ENCODE measurements at places on chromosomes 12 and 14.

DNA sequence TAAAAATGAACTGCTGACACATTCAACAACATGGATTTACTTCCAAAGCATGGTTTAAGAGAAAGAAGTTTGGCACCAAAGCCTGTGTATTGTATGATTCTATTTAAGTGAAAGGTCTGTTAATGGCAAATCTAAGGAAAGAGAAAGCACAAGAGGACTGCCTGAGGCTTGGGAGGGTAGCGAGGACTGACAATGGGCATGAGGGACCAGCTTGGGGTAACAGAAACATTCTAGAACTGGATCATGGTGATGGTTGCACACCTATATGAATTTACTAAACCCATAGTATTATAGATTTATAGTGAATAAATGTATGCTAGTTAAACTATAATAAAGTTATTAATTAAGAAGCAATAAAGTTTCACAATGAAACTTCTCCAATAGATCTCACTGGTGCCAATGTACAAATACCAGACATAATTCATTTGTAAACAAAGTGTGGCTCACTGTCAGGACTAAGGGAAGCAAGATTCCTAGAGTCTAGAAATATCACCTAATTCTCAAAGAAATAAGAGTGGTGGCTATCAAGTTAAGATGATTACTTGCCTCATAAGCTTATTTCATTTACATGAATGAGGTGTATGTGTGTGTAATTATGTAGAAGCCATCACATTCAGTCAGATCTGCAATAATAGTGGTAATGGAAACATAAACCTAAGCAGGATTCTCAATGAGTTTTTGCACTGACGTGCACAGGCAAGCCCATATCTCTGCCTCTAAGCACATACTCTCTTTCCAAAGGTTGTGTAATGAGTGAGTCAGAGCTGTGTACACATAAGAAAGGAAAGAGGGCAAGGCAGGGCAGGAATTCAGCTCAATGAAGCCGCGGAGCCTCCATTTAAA lies 353.4 kb downstream of the KCNH5 start:
- DNase-seq = peak; percentile 91

- peak; percentile 47 for DNase-seq
Observed at GRCh38 chr14:55340482-55340881, 69.3 kb downstream of the FBXO34 start.

GRCh38 chr12:2857576-2857975 lies 737 bp upstream of the TEX52 start:
- peak; percentile 27 for DNase-seq

DNA sequence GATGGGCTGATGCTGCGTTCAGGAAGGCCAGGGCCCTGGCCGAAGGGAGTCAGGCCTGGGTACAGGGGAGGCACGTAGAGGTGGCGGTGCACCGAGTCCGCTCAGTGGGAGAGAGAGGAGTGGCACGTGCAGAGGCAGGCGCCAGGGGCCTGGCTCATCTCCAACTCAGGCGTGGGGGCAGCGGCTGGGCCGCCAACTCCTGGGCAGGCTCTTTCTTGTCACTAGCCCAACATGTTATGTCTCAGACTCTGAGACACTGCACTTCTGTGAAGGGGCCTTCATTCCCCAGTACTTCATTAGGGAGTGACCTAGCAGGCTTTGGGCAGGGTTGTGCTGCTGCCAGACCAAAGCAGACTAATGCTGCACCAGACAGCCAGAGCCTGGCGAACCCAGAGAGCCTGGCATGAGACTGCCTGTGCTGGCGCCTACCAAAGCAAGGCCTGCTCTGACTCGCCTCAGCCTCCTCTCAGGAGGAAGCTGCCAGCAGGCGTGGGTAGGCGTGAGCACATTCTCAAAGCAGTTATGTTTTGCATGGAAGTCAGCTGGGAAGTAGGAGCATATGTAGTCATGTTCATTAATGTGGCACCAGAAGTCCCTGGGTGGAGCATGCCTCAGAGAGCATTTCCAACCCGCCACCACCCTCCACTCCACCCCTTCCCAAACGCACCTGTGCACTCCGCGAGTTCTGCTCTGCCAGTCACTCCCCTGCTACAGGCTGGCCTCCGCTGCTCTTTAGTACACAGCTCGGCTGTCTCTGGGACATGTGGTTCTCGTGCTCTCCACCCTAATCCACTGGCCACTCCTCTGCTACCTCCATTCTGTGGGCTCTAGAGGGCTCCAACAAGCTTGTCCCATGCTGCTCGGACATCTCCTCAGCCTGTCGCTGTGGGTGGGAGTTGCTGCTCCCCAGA lies 9.7 kb downstream of the CKB start:
- DNase-seq = peak; percentile 34

DNA sequence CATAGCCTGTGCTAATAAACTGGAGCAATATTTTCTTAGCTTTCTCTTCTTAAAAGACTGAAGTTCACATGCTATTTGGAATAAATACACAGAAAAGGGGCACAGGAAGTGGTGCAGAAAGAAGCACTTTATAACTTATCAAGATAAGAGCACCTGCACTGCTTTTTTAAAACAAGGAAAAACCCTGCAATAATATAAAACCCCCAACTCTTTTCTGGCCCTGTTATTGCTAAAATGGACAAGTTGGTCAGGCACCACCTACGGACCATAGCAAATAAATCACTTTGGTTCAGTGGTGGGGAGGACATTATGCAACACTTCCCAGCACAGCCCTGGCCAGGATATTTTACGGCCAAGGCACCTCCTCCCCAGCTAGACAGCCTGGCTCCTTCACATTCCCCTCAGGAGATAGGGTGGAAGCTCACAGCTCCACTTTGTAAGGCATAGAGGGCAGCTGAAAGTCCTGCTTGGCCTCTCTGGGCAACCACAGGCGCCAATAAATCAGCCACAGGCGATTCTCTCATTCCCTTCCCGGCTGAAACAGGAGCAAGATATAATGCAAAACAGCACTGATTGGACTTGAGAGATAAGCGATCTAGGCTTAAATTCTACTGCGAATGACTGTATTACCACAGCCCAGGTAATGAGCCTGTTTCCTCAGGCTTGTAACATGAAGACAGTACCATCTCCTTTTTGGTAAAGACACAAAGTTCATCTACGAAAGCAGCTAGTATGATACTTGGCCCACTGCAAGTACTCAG lies 2.0 kb downstream of the ZBTB25 start:
- DNase-seq = peak; percentile 16

DNA sequence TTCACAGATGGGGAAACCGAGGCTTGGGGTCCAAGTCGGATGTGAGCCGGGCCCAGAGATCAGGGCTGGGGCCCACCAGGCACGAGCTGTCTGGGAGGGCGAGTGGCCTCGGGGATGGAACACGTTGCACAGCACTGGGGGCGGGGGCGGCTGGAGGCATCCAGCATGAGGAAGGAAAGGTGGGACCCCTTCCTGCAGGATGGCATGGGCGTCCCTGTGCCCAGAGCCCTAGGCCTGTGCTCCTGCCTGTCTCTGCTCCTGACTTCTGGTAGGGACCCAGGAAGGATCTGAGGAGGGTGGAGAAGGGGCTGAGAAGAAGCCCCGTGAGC lies 183.4 kb downstream of the KIF26A start:
- DNase-seq = no peak

- DNase-seq = no peak
Observed at GRCh38 chr12:104275689-104276088, 27.9 kb upstream of the EID3 start.

All from NCI-H510A treated with DMSO at 0.1 percent for 48 hours (cell line).